ENCODE measurements at places on chromosomes 2 and 18.

DNA sequence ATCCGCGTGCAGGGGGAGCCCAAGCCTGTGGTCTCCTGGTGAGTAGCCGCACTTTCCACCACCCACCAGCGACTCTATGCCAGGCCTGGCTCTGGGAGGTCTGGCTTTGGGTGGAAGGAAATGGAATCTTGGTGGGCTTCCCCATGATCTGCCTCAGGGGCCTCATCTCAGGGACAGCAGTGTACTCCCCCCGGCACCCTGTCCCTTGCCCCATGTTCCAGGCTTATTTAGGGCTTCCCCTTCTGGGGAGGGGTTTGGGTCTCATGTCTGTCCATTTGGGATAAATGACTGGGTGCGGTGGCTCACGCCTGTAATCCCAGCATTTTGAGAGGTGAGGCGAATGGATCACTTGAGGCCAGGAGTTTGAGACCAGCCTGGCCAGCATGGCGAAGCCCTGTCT lies 27.7 kb downstream of the SPEG start:
- no peak for DNase-seq

DNA sequence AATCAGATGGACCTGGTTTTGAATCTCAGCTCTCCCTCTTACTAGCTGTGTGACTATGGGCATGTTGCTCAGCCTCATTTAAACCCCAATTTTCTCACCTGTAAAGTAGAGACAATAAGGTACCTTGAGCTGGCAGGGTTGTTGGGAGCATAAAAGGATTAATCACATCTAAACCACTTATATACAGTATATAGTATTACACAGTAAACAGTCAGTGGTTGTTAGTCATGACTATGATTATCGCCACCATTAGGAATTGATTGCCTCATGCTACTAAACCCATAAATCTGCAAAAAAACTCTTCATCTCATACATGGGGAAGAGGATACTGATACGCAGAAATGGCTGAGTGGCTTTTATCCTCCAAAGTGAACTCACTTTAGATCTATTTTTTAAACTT lies 65.8 kb downstream of the INO80D start:
- no peak for DNase-seq

DNA sequence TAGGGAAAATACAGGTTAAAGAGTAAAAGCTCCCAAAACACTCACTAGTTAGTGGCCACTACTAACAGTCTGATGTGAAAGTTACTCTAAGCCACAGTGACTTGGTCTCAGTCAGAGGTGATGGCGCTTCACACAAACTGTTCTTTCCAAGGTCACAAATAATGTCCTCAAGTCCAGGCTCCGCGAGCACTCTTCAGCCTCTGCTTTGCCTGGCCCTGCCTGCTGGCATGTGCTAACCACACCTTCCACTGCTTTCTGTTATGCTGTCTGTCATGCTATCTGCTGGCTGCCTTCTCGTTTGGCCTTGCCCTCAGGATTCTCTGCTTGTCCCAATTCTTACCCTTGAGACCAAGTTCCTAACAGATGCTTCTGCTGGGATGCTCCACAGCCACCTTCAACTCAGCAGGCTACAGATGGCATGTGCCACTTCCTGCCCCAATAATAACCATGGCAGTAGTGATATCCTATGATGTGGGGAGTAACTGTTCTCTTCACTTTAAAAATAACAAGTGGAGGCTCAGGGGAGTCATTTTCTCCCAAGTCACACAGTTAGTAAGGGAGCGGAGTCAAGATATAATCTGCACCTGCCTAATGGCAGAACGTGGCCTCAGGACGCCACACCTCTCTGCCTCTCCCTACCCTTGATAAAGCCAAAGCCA lies 75.7 kb downstream of the ZAP70 start:
- no peak for DNase-seq

GRCh38 chr18:35610089-35610488 lies 28.5 kb downstream of the GALNT1 start:
- no peak for DNase-seq

DNA sequence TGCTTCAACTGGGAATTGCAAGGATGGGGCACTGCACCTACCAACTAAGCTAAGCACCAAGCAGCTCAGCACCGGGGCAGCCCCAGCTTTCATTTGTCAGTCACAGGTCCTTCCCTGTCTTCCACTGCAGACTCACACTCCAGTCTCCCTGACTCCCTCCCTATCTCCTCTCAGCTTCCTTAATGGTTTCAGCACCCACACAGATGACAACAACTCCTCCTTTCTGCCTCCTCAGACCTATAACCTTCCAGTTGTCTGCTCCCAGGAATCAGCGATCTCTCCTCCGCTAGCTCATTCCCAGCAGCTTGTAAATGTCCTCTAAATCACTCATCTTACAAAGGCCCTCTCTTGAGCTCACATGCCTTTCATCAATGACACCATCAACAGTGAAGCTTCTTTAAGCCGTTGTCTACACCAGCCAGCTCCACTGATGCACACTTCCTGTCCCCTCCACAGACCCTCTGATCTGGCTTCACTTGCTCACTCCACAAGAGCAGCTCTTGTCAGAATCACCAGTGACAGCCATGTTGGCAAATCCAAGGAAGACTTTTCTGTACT lies 32.1 kb downstream of the CLASP1 start:
- DNase-seq, result no peak

DNA sequence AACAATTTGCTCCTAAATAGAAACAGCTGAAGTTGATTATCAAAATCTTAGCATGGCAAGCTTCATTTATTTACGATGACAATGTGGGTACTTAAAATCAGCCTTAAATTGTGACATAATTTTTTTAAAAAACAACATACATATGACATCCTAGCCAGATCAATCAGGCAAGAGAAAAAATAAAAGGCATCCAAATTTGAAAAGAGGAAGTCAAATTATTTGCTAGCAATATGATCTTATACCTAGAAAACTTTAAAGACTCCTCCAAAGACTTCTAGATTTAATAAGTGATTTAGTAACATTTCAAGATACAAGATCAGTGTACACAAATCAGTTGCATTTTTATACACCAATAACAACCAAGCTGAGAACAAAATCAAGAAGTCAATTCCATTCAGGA lies 14.3 kb upstream of the PPP3R1 start:
- DNase-seq, result no peak

DNA sequence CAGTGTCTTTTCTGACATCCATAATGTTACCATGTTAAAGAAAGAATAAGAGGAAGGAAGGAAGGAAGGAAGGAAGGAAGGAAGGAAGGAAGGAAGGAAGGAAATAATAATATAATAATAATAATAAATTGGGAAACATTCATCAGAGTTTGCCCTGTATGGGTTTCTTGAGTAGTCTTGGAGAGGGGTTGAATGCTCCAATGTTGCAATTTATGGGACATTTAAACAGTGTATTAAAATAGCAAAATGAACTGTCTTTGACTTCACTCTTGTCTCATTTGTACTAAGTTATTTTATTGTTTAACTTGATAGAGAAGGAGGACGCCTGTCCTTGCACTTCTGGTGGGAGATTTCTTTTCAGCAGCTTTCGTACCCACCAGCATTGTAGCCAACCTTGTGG lies 277.7 kb downstream of the RNF144A start:
- no peak for DNase-seq

- DNase-seq, result no peak
Observed at GRCh38 chr18:63850020-63850419, 37.5 kb upstream of the SERPINB2 start.

DNA sequence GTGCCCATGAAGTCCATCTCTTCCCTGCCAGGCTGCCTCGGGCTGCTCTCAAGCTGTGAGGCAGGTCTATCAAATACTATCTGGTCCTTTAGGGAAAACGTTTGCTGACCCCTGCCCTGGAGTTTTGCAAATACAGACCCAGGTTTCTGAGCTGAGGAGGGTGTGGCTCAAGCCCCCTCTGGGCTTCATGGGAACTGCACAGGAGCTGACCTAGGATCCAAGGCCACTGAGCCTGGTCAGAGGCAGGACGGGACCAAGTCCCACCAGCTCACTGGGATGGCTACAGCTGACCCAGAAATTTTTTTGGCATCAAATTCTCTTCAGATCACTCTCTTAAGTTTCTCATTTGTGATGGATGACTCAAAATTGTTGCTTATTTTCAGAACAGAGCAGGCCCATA lies 14.1 kb downstream of the ZNF516 start:
- no peak for DNase-seq

DNA sequence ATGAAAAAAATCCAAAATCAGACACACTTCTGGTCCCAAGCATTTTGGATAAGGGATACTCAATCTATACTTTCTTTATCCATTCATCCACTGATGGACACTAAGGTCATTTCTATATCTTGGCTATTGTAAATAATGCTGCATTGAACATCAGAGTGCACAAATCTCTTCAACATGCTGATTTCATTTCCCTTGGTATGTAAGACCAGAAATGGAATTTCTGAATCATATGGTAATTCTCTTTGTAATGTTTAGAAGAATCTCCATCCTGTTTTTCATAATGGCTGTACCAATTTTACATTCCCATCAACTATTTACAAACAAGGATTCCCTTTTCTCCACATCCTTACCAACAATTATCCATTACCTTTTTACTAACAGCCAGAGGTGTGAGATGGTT lies 33.7 kb upstream of the MCM6 start:
- DNase-seq, result no peak

- DNase-seq, result no peak
Observed at GRCh38 chr2:21155365-21156136, 31.8 kb downstream of the TDRD15 start.

- no peak for DNase-seq
Observed at GRCh38 chr2:103789381-103790095, 1027.7 kb downstream of the TMEM182 start.

GRCh38 chr2:68483011-68483410 lies 15.6 kb downstream of the APLF start:
- no peak for DNase-seq

DNA sequence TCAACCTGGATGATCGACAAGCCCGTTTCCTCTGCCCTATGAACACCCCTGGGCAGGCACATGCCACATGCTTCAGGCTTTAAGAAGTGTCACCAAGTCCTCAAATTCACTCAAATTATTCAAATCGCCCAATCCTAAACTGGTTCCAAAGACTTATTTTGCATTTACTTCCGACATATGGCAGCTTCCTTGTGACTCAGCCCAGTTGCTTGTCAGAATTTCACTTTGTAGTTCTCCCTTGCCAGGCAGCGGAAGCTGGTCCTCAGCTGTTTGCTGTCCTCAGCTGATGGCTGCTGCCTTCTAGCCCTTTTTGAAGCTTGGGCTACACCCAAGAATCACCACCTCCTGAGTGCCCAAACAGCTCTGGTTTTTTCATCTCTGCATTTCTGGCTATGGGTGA lies 105.4 kb upstream of the LMAN1 start:
- no peak for DNase-seq

- DNase-seq, result no peak
Observed at GRCh38 chr2:47917276-47917961, 11.1 kb upstream of the FBXO11 start.

- no peak for DNase-seq
Observed at GRCh38 chr18:42742474-42742873, 373.0 kb downstream of the RIT2 start.

- no peak for DNase-seq
Observed at GRCh38 chr2:206631340-206631739, 10.9 kb upstream of the FAM237A start.

DNA sequence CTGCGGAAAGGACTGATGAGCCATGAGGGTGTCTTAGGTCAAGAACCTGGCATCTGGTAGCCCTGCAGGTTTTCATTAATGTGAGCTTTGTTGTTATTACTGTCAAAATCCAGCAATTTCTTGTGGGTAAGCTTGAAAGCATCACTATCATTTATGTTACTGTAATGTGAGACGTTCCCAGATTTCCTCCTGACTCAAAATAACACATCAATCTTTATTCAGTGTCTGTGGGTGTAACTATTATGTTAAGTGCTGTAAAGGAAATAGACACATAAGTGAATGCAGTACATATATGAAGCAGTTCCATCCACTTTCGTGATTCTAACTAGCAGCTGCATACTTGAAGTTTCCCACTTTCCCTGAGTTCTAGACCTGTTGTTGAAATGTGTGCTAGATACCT lies 89.8 kb downstream of the FHOD3 start:
- DNase-seq, result no peak

GRCh38 chr2:21773168-21773567 lies 649.4 kb downstream of the TDRD15 start:
- DNase-seq, result no peak

GRCh38 chr2:481388-481787 lies 193.5 kb upstream of the ALKAL2 start:
- no peak for DNase-seq

- DNase-seq, result no peak
Observed at GRCh38 chr18:26103579-26103978, 13.2 kb upstream of the SS18 start.

- DNase-seq, result no peak
Observed at GRCh38 chr2:70523996-70524965, 29.3 kb downstream of the TGFA start.

DNA sequence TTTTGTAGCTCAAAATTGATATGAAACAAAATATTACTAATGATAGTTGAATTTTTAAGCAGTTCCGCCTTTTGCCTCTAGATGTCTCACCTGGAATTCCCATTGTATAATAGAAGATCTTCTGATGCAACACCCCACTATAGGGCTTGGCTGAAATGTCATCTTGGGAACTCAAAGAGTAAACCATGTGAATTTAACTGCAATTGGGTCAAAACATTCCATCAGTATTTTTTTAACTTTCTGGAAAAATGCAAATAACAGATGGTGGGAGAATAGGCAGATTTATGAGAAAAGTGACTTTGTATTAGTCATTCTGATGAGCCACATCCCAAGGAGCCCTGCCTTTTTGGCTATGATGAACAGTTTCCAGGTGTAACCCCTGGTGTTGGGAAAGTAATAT lies 489.9 kb downstream of the NYAP2 start:
- no peak for DNase-seq

GRCh38 chr2:69493268-69493667 lies 56.0 kb upstream of the NFU1 start:
- no peak for DNase-seq

- DNase-seq, result no peak
Observed at GRCh38 chr2:144396318-144396717, 123.6 kb downstream of the ZEB2 start.

- DNase-seq, result no peak
Observed at GRCh38 chr2:45637440-45637839, 14.0 kb upstream of the PRKCE start.

DNA sequence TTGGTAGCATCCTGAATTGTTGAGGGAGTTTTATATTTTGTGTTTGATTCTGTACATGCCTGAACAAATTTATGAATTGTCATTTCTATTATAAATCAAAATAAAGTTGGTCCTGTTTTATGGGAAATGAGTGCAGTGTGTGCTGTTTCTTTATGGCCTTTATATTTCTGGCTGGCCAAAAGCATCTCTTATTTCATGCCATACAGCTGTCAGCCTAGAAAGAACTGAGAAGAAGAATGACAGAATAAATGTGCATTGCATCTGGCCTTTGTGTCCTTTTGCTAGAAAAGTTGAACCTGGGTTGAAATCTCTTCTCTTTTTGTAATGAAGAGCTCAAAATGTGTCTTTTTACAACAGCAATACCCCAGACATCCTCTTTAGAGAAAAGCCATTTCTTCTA lies 474.7 kb upstream of the LRATD1 start:
- DNase-seq, result no peak

- no peak for DNase-seq
Observed at GRCh38 chr2:165109915-165110314, 93.9 kb downstream of the SCN3A start.

All from stimulated activated CD8-positive, alpha-beta memory T cell treated with anti-CD3 and anti-CD28 coated beads, Interleukin-15, amount 100 ng/mL, for 1 hour (primary cell).